ENCODE measurements at places on chromosomes 2 and 18. TPM values are rescaled to one million over a fixed set of nuclear protein-coding genes. Genes with fewer than 3 reads are reported as not detected.

- no peak overlapping the region for H3K27ac ChIP-seq
- H3K27me3 ChIP-seq = peaks cover 6% of the 10 kb centered on the region
- no peak overlapping the region for H3K4me3 ChIP-seq
- DNase-seq = no peak
- H3K4me1 ChIP-seq = no peaks in the 10 kb centered on the region
Measured at GRCh38 chr2:26324903-26325302, 21.0 kb upstream of the SELENOI start.

DNA sequence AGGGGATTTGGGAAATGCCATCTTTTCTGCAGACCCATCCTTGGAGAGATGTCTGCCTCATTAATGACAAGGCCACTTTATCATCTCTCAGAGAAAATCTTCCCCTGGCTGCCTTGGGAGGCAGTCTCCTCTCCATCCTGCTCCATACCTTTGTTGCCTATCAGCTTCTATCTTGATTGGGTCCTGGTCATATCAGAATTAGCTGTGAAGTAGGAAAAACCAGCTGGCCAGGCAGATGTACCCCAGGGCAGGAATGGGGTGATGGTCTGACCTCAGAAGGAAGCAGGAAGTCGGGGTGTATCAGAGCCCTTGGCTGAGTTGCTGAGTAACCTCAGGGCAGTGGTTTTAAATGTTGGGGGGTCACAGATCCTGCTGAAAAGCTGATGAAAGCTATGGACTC is 41.3 kb downstream of the ALK start:
- no peaks in the 10 kb centered on the region for H3K4me1 ChIP-seq
- no peaks in the 10 kb centered on the region for H3K27me3 ChIP-seq
- H3K36me3 ChIP-seq = no peaks in the 10 kb centered on the region
- no peak for DNase-seq
- H3K27ac ChIP-seq = no peak overlapping the region
- H3K4me3 ChIP-seq = no peak overlapping the region

The LYPD1 gene
- 2.3 TPM for total RNA-seq

The ZEB2 gene
- total RNA-seq = 27.0 TPM

All from cardiac muscle cell (in vitro differentiated cells and primary cell).